ENCODE measurements at places on chromosomes 5 and 9.

DNA sequence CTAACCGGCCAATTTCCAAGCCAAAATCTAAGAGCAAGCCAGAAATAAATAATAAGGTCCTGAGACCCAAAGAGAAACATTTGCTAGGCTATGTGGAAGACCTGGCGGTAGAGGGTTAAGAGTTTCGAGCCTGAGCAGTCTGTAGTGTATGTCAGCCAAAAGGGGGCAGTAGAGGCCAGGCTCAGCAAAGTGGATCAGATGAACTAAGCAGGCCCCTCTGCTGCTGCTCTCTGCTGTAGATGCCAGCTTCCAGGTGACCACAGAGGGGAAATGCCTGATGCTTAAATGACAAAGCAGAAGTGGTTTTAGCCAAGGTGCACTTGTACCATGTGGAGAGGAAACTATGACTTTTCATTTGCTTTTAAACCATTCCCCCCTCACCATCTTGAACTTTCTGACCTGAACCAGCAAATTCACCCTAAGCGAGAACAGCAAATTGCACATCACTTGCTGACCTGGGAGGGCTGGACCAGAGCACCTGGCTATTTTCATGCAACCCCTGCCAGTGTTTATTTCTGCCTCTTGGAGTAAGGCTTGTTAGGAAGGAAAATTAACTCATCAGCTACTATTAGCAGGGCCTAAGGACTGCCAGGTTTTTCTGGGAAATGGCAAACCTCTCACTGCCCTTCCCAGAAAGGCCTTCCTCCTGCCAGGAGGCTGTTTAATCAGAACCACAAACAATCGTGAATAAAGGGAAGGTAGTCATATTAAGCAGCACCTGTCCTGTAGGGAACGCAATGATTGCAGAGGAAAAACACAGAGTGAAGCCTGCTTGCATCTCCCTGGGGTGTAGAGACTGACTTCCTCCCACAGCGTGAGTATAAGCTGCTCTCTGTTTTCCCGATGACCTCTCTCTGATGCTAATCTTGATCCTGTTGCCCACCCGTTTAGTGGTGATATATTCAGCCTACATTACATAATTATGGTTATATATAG lies 818.2 kb downstream of the TLR4 start:
- no peak for DNase-seq

DNA sequence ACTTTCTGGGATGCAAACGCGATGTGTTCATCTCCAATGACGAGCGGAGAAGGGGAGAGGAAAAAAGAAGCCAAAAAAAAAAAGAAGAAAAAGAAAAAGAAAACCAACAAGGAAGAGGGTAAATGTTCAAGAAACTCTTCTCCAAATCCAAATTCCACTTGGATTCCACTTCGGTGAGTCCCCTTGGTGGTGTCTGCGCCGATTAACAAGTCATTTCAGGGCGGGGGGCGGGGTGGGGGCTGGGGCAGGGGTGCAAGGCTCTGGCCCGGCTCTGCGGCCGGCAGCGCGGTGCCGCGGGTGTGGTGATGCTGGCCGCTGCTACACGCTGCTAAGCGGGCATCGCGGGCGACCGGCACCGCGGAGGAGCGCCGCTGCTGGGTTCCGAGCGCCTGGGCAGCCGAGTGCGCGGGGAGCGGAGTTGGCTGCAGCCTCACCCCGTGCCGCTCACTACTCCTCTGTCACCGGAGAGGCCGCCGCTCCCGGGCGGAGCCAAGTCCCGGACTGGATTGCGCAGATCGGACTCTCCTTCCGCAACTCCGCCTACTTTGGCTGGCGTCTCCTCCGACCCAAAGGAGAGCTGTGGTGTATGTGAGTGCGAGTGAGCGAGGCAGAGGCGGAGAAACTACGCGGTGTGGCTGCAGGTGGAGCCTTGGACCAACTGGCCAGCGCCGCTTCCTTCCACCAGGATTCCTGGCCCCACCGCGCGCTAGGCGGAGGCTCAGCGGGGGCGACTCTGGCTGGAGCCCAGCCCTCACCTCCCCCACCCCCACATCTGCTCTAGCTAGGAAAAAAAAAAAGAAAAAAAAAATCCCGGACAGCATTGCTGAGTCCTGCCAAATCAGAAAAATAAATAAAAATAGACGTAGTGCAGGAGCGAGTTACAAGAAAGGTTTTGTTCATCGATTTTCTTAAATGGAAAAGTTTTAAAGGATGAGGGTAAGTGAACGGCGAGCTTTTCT lies at the start of gene SEMA6A:
Gene SEMA6A, minus strand, starts transcription at position 457 of the 959 bp plus-strand sequence. CDS start 69,879 bp downstream, outside the sequence.
- DNase-seq: no peak

DNA sequence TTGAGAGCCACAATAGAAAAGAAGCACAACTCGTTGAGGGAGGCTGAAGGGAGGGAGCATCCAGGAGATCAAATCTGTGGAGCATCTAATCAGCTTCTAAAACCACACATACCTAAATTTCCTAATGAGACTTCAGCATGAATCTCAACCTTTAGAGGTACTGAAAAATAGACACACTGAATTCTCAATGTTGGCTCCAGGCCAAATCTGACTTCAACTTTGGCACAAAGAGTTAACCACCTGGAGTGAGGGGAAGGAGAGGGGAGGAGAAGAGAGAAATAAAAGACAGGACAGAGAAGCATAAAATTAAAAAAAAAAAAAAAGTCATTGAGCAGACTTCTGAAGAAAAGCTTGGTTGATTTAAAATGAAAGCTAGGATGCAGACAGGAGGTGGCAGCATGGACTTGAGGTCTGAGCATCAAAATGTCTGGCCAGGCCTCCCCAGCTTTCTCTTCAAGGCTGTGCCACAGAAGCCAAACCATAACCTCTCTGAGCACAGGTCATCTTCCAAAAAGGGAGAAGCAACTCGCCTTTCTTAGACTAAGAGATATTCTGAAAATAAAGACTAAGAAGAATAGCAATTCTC lies 205.6 kb downstream of the DENND1A start:
- no peak for DNase-seq

DNA sequence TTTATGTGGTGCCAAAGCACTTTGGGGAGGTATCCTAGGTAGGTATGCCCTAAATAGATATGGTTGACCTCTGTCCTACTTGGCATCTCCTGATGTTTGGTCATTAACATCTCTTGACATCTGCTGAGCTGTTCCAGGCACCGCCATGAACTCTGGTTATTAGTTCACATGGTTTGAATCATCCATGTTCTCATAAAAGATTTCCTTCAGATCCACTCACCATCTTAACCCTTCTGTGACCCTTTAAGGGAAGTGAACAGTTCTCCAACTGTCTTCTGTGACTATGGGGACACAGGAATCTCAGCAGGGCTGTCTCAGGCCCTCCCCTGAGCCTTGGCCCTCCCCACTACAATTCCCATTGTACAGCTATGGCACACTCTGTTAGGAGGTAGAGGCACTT lies 167.7 kb downstream of the CDH6 start:
- DNase-seq: no peak

GRCh38 chr9:18296702-18297055 lies 177.3 kb upstream of the ADAMTSL1 start:
- DNase-seq: no peak

DNA sequence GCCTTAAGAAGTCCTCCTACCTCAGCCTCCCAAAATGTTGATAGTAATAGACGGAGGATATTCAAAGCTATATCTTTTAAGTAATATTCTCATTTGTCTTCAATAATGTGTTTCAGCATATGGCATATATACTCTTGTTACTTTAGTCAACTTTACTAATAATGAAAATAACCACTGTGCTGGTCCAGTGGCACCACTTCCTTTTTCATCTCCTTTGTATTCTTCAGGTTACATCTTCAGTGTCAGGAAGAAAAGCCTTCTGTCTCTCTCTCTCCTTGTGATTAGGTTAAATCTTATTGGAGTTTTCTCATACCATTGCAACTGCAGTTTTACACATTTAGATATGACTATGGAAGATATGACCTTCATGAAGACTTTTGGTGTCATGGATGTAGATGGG lies 31.3 kb downstream of the PARP8 start:
- DNase-seq: no peak

GRCh38 chr5:51347704-51348103 lies 35.5 kb upstream of the ISL1 start:
- no peak for DNase-seq

GRCh38 chr5:145683431-145683830 lies 151.7 kb downstream of the PRELID2 start:
- no peak for DNase-seq

DNA sequence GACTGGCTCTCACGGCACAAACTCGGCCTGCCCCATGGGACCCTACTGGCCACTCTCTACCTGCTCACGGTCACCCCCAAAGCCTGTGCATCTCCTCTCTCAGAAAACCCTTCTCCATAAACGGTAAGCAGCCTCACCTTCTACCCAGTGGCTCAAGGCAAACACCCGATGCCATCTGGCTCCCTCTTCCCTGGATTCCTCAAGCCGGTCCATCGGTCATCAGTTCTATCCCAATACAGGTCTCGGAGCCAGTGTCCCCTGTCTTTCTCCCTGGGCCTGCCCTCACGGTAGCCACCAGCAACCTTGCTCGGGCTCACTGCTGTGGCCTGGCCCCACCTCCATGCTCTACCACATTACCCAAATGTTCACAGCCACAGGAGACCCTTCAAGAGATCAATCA lies 134.1 kb downstream of the ROR2 start:
- DNase-seq: no peak

GRCh38 chr5:170267431-170268152 lies 30.0 kb downstream of the LCP2 start:
- DNase-seq: peak; percentile 56

DNA sequence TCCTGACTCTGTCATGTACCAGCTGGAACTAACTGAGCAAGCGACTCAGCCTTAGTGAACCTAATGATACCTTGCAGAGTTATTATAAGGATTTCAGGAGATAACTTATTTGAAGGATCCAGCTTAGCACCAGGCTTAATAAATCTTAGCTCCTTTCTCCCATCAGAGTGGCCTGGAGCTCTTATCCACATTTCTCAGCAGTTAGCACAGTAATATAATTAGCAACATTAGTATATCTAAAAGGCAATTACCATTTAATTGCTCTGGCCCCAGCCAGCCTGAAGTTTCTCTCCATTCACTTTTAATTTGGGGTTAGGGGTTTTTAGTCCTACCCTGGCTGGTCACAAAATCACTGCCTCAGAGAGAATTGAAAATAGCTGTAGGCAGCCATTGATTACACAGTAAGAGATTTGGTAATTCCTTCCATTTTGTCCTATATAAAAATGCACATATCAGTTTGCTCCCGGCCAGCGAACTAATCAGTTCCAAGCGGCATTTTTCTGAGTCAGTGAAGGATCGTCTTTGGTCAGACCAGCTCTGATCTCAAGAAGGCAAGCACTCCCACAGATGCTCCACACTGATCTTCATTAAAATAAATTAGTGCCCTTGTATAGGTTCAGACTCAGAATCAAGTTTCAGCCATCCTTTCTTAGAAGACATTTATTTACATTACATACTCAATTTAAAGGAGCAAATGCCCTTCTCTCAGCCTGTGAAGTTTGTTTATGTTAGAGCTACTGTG lies 56.6 kb downstream of the SNCAIP start:
- no peak for DNase-seq

- DNase-seq: no peak
These were observed 13.9 kb upstream of the HAND1 start for GRCh38 chr5:154491941-154492340.

- no peak for DNase-seq
These were observed 47.5 kb downstream of the MRPL36 start for GRCh38 chr5:1751864-1752822.

Measured in stimulated activated CD4-positive, alpha-beta T cell treated with anti-CD3 and anti-CD28 coated beads, Interleukin-15, amount 100 ng/mL, for 1 hour (primary cell).